NCI-H446 (cell line): ENCODE measurements at places on chromosomes 4 and X.

DNA sequence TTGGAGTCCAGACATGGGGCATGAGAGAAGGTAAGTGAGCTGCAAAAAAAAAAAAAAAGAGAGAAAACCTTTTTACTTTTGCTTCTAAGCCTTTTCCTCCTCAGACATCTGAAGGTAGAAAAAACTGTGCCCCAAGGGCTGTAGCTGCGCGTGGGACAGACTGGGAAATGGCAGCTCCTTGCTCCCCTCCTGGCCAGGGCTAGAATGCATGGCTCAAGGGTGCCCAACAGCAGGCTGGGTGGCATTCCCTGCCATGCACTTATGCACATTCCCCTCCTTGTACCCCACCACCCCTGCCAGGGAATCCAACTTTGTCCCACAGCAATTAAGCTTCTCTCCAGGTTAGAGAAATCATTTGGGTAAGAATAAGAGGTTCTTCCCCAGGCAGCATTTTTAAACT is 421.2 kb downstream of the TRAM1L1 start:
- no peak for DNase-seq

DNA sequence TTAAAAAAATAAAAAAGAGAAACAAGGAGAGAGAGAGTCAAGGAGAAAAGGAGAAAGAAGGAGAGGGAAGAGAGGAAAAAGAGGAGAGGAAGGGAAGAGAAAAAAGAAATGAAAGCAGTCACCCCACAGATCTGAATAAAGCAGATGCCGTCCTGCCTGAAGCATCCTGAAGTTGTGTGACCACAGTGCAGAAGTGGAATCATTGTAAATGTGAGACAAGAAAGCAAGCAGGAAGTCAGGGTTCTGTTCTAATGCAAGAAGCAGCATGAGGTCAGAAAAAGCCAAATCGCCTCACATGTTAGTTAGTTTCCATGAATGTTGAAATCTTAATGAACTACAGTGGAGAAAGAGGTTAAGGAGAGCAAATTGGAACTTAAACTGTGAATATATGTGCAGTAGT is 692.5 kb downstream of the CENPC start:
- DNase-seq: no peak

DNA sequence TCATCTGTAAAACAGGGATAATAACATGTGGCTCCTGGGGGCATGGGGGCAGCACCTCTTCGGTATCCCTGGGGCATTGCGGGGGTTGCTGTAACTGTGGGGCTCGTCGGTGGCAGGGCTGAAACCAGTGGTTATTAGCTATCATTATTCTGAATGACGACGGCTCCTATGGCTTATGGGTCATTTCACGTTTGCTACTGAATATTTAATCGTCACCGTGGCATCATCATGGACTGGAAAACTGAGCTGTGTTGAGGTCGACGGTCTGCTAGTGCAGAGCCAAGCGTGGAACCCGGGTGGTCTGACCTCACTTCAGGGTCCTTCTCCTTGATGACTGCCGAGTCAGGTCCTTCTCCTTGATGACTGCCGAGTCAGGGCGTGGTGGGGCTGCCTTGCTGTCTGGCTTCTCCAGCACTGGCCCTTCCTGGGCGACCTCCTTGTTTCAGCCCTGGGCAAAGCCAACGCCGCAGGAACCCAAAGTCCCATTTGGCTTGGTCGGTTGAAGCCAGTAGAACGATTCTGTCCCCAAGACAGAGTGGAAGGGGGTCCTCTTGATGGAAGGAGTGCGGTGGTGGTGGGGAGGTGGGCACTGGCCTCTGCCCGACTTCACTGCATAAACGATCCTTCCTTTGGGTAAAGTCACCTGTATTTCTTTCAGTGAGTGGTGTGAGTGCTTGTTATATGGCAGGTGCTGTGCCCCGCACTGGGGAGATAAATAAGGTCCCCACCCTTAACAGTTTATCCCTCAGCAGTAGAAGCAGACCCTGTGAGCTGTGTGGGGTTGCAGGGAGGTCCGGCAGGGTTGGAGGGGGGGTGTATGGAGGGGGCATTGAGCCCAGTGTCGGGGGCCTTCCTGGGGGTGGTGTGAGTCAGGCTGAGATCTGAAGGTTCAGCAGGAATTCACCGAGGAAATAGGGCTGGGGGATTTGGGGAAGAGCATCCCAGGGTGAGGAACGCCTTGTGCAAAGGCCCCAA is 40.8 kb downstream of the PSAPL1 start:
- no peak for DNase-seq

- no peak for DNase-seq
These were observed 1585.3 kb upstream of the AGA start for GRCh38 chr4:179027569-179027968.

GRCh38 chr4:112516066-112516470 is at the start of gene NEUROG2:
NEUROG2 (minus strand) TSS chr4:112516180; CDS start chr4:112515475, 705 bp downstream.
- no peak for DNase-seq

GRCh38 chrX:118976599-118977340 is 2.4 kb downstream of the LONRF3 start:
- no peak for DNase-seq

GRCh38 chr4:132818091-132818490 is 331.0 kb upstream of the PCDH10 start:
- peak; percentile 32 for DNase-seq

GRCh38 chr4:146333895-146334262 is 119.5 kb downstream of the REELD1 start:
- DNase-seq: no peak

DNA sequence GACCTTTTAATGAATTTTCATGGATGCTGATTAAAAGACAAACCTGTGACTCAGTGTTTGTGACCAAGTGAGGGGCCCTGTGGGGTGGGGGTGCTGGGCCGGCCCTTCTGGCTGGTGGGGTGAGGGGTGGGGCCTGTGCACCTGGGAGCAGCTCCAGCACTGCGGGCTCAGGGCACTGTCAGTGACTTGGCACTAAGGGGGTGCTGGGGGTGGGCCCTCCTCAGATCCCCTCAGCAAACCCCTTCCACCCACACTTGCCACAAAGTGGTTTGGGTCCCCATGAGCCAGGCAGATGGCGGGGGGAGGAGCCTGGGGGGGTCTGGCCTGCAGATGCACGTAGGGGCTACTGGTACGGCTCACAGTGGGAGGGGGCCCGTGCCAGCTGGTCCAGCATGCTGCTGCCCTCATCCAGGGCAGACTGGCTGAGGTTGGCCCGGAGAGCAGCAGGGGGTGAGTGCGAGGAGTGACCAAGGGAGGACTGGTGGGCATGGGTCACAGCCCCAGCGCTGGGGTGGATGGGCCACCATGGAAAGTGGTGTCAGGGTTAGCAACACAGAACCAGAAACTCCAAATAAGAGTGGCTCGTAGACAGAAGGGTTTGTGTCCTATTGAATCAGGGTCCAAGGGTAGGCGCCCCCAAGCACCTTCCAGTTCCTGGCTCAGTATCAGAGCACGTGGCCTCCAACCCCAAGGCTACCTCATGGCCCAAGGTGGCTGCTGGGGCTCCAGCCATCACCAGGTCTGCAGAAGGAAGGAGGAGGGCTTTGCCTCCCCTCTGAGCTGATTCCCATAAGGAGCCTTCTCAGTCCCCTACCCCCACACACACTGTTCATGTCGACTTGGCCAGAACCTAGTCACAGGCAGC is 10.1 kb downstream of the NKX1-1 start:
- DNase-seq: no peak

- DNase-seq: no peak
These were observed 83.6 kb upstream of the LNX1 start for GRCh38 chr4:53674903-53675302.

DNA sequence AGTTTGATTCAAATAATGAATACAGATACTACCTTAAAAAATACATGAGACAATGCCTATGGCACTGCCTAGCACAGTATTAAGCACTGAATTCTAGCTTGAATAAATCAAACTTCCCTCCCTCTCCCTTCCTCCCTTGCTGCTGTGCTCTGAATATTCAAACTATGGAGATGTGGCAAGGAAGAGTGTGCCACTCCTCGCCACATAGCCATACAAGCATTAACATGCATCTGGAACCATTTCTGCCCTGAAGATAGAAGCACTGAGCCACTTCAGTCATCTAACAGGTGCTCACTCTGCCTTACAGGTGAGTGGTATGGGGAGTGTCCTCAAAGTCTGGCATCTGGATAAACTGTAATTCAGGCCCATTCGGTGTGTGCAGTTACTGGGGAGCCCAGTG is 276.9 kb downstream of the ARHGAP24 start:
- DNase-seq: no peak

DNA sequence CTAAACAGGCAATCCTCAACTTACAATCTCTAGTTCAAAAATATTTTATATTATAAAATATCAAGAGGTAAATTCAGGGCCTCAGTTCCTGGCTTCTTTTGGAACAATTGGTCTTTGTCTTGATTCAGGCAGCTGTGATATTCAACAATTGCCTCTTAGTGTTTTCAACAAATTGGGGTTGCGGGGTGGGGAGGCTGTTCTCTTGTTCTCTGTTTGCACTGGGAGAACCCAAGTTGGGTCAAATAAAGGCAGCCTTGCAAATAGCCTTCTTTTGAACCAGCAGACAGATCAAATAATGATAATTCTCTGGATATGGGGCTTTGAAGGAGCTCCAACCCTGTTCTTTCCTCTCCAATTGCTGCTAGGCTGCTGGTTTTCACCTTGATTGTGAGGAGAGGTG is 142.5 kb downstream of the COL4A5 start:
- DNase-seq: no peak

DNA sequence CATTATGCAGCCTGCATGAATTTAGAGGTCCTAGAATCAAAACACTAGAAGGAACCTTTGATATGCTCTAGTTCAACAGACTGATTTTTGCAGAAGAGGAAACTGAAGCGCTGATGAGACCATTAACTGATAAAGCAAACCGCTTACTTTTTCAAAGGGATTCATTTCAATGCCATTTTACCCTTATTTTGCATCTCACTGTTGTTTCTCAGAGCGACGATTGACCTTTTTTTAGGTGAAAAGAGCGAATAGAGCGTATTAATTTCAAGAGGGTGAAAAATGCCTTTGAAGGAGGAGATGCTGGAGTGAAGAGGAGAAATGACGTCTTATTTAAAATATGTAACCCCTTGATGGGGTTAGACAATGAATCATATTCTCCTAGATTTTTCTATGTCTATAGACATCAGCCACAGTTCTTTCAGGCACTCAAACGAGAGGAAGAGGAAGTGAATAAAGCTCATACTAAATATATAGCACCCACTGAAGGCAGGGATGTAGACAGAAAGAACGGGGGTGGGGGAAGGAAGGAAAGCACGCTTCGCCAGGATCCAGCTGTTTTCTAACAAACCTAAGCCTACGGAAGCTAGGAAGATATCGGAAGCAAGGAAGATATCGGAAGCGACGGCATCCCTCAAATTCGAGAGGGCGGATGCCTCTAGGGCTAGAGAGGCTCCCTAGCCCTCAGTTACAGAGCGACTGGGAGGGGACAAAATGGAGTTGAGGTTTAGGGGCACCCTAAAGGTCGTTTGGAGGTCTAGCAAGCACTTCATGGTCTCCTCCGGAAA is 848 bp downstream of the ACSL4 start:
- DNase-seq: no peak

- DNase-seq: peak; percentile 64
These were observed 257.1 kb downstream of the BCOR start for GRCh38 chrX:39840581-39841093.

DNA sequence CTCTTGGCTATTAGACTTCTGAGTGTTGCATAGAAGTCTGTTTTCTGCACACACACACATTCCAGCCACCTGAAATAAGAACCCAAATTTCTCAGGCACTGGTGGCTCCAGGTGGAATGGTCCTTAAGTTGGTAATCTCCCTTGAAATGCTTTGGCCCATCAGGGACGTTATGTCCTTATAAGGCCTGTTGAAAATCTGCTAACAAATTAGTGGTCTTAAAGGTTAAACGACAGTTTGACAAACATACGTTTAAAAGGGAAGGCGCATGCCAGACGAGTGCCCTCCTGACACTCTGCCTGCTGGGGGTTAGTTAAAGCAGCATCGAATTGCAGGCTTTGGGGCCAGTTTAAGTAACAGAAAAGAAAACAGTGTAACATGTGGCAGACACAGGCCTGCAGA is 125.0 kb downstream of the TBX22 start:
- DNase-seq: no peak

DNA sequence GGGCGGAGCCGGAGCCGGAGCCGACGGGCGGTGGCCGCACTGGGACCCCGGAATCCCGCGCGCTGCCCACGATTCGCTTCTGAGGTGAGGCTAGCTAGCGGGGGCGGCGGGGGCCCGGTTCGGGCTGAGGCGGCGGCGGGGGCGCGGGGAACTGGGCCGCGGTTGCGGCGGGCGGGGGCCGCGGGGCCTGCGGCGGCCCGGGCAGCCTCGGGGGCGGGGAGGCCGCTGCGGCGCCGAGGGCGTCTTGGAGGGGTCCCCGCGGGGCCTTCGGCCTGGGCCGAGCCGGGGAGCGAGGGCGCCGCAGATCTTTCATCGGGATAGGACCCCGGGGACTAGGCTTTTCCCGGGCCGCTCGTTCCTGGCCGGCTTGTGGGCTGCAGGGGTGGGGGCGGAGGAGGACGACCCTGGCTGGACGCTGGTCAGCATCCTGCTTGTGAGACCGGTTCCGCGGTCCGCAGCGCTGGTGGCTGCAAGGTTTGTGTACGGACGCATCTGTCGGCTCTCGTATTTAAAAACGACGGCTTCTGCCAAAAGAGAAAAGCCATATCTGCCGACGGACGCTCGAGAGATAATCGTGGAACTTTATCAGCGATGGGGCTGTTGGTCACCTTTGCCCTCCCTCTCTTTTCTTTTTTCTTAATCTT is 419 bp downstream of the ADD1 start:
- no peak for DNase-seq

DNA sequence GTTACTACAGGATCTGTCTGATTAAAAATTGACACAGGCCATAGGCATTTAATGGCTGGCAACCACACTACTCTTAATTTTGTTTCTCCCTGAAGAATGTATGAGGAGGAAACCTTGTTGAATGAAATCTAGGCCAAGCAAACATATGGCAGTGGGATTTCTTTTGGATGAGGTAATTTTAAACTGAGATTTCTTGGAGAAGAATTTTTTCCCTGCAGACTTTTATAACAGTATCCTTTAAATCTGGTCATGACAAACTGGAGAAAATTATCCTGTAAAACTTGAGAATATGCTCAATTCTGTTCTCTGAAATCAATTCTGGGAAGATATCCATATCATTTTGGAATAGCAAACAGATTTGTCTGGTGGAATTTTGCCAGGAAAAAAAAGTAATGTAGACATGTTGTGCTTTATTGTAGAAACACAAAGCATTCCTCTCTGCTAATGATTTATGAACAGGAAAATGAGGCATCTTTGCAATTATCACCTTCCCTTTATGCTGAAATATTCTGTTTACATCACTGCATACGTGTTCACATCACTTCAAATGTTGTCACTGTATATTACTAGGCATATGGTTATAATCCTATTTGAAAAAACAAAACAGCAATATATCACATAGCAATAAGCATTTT is 108.3 kb upstream of the ARSJ start:
- DNase-seq: peak; percentile 82
